ENCODE measurements at places on chromosomes 3 and 15.

GRCh38 chr15:42104095-42104891 lies 9.9 kb upstream of the PLA2G4D start:
- DNase-seq = no peak

GRCh38 chr3:139109271-139109670 lies 64.6 kb upstream of the PRR23C start:
- no peak for DNase-seq

DNA sequence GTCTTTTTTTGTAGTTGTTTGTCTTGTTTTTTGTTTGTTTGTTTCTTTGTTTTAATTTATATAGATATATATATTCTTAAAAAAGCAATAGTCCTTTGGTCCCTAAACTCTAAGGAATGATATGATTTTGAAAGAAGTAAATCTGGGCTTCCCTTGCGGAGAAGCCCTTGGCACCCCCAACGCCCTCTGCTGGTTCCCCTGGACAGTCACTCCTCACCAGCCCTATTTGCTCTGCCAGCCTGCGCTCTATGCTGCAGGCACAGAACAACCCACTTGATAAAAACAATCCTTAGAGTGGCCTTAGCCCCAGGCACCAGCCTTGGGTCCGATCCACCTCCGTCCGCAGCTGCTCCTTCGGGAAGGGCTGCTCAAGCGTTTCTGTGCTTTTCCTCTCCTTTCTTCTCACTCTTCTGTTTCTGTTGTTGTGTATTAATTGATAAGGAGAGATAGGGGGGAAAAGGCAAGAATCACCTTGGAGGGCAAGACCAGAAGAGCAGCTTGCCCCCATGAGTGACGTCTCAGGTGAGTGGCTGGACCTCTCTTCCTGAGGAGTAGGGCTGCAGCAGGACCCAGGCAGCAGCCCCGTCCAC lies 13.7 kb upstream of the PARP6 start:
- DNase-seq = no peak

DNA sequence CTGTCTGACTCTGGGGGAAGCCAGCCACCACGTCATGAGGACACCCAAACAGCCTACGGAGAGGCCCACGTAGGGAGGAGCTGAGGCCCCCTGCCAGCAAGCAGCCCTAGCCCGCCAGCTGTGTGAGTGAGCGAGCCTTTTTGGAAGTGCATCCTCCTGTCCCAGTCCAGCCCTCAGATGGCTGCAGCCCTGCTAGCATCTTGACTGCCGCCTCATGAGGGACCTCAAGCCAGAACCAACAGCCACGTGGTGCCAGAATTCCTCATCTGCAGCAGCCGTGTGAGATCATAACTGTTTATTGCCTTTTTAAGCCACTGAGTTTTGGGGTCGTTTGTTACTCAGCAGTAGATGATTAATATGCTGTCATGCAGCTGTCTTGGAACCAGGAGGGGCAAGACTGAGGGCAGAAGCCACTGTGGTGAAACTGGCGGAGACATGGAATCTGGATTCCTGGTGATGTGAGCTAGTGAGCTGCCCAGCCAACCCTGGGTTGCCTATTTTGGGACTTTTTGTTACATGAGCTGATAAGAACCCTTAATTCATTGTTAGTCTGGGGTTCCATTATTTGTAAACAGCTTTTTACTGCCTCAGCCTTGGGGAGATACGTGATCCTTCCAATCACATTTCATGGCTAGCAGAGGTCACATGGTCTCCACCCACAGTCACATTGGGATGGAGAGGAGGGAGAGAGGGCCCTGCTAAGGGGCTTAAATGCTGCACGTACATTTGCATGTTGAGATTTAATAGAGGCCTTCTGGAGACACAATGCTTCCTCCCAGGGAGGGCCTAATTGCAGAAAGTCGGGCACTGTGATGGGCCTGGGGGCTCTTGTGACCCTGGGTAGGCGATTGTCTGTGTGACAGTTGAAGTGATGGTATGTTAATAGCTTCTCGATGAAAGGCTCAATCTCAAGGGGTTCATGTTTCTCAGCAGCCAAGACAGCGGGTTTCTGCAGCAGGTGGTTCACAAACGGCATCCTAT lies 73.8 kb downstream of the RPLP1 start:
- DNase-seq = peak; percentile 61

DNA sequence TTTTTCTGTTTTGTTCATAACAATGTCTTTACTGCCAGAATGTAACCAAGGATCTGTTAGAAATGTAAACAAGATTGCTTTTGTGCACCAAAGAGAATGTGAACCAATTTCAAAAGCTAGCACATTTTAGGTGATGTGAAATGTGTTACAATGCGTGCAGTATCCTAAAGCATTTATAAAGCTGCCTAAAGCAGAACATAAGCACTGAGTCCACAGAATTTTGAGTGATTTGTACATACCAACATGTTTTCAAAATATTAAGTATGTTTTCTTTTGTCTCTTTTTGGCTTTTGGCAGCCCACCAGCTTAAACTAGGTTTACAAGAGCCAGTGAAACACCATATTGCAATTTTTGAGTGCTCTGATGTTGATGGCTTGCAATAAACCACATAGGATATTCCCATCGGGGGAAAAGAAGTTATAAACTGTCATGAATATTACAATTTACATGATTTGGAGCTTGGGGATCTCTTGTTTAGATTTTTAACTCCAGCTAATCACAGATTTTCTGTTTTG lies 364.0 kb downstream of the ZIC1 start:
- no peak for DNase-seq
